ENCODE measurements at places on chromosomes 16 and 17. TPM values are rescaled to one million over a fixed set of nuclear protein-coding genes. Genes with fewer than 3 reads are reported as not detected.

GRCh38 chr17:80619535-80620235 is 75.0 kb downstream of the RPTOR start:
- no peak for DNase-seq

Gene TBC1D3K
- total RNA-seq, result not detected

Gene TBC1D3B
- total RNA-seq, result 0.60 TPM

Gene CLEC10A
- not detected for total RNA-seq
